ENCODE measurements at places on chromosomes 1 and 21.

- no peak for DNase-seq
Observed at GRCh38 chr1:94336991-94337390, 81.2 kb upstream of the ABCD3 start.

- DNase-seq = no peak
Observed at GRCh38 chr1:3151456-3151855, 82.5 kb downstream of the PRDM16 start.

- no peak for DNase-seq
Observed at GRCh38 chr1:106793651-106794050, 262.8 kb upstream of the PRMT6 start.

GRCh38 chr1:119338004-119338403 lies 30.6 kb upstream of the HAO2 start:
- DNase-seq = no peak

DNA sequence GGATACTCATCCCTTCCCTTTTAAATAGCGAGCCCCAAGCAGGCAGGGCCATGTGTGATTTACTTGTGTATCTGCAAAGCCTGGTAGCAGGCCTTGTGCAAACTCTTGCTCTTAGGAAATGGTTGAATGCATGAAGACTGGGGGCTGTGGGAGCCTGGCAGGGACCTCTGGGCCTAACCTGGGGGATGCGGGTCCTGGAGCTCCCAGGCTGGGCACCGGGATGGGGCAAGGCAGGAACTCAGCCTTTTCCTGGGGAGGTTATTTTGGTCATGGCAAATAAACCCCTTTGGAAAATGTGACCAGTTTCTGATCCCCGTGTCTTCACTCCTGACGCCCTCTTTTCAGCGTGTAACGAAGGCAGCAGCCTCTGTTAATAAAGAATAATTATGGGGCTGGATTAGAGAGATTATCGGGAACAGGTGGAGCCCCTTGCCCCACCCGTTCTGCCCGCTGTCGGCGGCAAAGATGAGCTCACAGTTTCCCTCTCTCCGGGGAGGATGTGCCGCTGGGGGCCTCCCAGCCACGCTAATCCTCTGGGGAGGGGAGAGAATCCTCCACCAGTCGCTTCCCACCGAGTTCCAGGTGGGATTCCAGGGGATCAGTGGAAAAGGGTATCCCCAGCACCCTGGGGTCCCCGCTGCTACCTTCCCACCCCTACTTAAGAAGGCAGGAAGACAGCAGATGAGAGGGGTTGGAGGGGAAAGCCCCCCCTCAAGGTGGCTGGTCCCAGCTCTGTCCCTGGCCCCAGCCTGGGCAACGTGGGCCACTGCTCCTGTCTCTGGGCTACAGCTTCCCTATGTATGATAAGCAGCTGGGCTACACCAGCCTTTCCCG lies 69.7 kb upstream of the WNT4 start:
- DNase-seq = no peak

- no peak for DNase-seq
Observed at GRCh38 chr1:31926853-31927660, 11.1 kb downstream of the PTP4A2 start.

DNA sequence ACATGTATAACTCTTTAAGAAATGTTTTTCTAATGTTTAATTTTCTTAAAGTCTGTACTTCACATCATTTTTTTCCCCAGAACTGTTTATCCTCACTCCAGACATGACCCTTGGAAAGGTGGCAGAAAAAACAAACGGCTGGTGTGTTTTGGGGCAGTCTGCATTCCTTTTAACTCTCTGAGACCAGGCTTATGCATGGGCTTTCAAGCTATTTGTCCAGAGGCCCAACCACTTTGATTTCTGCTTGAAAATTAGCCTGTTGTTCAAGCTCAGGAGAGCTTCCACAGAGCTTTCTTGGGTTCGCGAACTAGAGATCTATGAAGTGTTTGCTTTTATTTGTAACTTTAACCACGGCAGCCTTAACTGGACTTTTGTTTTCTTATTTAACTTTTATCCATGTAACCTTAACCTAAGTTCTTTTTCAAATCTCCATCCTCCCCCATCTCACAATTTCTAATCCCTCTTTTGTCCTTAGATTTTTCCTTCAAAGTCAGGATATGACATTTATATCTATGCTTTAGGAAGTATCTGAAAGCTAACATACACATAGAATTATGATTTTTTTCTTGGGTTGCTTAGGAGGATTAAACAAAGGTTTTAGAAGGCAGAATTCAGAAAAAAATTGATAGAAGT lies 111.8 kb downstream of the FGGY start:
- no peak for DNase-seq
